ENCODE measurements at places on chromosomes 1 and 21. TPM values are rescaled to one million over a fixed set of nuclear protein-coding genes. Genes with fewer than 3 reads are reported as not detected.
A peak's percentile ranks its signal among the peaks of the same experiment; 100 is the strongest.

GRCh38 chr1:234549447-234550021 lies 60.4 kb downstream of the IRF2BP2 start:
- H3K4me1 ChIP-seq = peaks cover 15% of the 10 kb centered on the region
- H3K36me3 ChIP-seq = no peaks in the 10 kb centered on the region
- no peak overlapping the region for H3K4me3 ChIP-seq

Gene PCP4
- not detected for total RNA-seq

Gene KRTAP7-1
- total RNA-seq = not detected

DNA sequence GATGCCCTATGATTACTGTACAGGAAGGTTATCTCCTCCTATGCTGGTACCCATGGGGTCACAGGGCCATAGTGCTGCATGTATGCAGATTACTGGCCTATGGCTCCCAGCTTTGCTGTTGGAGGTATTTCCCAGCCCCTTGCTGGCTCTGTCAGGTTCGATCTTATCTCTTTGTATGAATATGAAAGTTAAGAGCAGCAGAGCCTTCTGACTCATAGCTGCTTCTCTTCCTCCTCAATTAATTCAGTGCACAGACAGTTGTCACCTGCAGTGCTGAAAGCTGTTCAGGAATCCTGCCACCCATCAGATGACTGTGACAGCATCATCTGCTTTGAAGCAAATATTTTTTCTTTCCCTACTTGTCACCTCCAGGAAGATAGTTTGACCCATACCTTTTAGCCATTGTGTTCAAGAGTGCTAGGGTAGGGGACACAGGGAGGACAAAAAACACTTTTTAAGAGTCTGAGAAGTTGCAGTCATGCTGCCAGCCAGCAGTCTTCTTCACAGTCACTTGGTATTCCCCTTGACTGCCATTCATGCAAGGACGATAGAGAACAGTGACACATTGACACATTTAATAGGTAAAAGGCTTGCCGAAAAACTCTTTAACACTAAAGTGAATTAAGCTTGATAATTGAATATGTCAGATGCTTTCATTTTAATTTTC lies 73.1 kb downstream of the KIF1B start:
- H3K27me3 ChIP-seq = no peaks in the 10 kb centered on the region
- H3K4me1 ChIP-seq = peaks cover 20% of the 10 kb centered on the region
- H3K27ac ChIP-seq = peak overlapping the region; percentile 17
- peaks cover 15% of the 10 kb centered on the region for H3K36me3 ChIP-seq
- peak; percentile 72 for DNase-seq
